ENCODE measurements at places on chromosomes 1 and 21.

GRCh38 chr1:117017062-117017461, 15.5 kb downstream of the CD101 start:
- no peak for DNase-seq

DNA sequence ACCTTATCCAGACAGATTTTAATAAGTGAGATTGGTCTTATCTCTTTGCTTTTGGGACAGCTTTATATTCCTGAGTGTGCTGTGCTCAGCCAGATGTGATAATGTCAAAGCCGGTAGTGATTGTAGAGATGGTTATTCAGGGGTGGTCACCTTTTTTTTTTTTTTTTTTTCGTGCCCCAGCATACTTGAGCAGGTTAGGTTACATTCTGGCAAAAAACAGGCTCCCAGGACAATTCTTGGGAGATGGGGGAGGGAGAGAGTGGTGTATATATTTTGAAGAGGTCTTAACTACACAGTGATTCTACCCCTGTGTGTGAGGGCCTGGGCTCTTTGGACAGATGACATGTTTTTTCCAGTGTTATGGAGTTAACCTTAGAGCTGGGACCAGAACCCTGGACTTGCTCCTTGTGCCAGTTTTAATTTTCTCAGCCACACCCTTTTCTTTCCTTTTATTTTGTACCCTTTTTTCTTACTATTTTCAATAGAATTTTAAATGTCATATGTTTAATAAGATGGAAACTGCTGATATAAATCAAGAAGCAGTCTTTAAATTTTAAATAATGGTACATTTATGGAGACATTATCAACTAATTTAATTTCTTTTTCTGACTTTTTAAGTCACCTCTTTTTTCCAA, 88.4 kb downstream of the DYRK1A start:
- DNase-seq, result no peak

GRCh38 chr1:203858055-203858454, 3.3 kb upstream of the SNRPE start:
- DNase-seq, result no peak

- DNase-seq, result peak; percentile 53
Observed at GRCh38 chr21:15221799-15222386, 157.1 kb upstream of the NRIP1 start.

- DNase-seq, result peak; percentile 35
Observed at GRCh38 chr1:151720974-151721787, at the start of gene RIIAD1. Gene RIIAD1 (plus strand): TSS chr1:151721522. CDS start chr1:151721537, 15 bp downstream.

GRCh38 chr1:15391366-15391765, 18.3 kb upstream of the EFHD2 start:
- DNase-seq, result no peak

DNA sequence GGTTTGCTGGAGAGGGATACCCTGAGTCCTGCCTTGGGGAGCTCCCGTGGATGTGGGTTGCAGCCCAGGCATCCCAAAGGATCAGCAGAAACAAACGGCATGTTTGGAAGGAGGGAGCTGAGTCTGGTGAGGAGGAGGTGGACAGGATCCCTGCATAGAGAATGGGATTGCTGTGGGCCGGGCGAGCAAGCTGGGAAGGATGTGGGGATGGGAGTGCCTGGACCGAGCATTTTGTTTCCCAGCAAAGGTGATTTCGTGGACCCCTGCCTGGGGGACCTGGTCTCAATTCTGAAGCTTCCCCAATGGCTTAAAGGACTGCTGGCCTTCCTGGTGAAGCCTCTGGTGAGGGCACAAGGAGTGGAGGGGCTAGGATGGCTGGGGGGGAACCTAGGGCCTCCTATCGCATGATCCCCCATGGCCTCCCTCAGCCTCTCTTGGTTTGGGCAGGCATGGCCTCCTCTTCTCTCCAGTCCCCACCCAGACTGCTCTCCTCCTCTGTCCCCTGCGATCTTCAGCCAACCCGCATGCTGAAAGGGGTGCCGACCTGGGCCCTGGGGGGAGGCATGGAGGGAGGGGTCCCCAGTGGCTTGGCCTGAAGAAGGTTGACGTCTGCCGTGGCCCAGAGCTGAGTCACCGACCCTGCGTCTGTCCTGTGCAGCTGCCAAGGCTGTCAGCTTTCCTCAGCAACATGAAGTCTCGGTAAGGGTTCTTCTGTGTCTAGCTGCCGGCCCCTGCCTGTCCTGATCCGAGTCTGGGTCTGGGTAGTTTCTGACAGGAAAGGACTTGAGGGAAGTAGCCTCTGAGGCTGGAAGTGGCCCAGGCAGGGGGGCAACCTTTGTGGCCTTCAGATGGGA, 16.3 kb downstream of the FAAH start:
- DNase-seq, result no peak

- DNase-seq, result no peak
Observed at GRCh38 chr21:15837645-15838044, 107.9 kb downstream of the USP25 start.

DNA sequence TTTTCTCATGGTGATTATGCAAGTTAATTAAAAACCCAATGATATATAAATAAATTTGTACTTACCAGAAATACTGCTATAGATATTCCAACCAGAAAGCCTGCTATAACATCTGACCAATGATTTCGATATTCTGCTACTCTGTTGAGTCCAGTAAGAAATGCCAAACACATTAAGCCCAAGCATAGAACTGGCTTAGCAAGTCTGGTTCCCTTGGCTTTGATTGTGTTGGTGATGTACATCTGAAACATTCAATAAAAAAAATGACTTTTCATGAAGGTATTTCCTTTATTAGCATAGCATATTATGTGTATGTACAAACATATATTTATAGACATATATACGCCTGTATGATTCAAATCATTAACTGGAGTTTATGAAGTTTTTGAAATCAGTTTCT, 82.8 kb downstream of the PLPPR5 start:
- DNase-seq, result no peak
